ENCODE measurements at places on chromosomes 3 and 15.
A peak's percentile ranks its signal among the peaks of the same experiment; 100 is the strongest.

- DNase-seq = no peak
Observed at GRCh38 chr3:107142786-107143575, 234.3 kb upstream of the CCDC54 start.

DNA sequence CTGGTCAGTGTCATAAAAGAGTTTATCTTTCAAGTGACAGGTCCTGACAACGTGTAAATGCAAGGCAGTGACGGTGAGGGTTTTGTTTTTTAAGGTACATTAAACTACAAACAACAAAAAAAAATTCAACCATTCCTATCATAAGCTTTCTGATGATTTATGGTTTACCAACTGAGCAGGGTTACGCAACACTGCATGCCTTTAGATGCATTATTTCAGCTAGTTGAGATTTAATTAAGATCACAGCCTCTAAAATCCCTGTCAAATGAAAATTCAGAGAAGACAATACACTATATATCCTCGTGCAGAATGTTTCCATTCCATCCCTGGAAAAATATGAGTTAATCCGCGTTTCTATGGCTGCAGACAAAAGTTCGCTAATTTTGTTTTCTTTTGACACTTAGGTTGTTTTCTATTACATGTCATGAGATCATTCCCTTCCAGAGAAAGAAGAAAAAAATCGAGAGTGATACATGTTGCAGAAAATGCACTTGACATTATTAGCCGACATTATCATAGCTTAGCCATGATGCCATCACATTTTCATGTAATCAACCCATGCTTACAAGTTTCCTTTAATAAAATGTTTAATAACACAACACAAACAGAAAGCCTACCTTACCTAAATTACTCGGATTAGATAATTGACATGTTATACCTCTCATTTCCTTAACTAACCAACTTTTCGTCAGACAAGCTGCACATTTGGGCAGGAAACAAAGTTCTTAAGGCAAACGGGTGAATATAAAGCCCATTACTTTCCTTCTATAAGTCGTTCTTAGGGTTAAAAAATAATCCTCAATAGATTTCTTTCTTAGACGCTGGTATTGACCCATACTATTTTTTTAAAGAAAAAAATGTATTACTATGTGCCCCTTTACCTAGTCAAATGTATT is 521.2 kb downstream of the FOXP1 start:
- DNase-seq = peak; percentile 37

- no peak for DNase-seq
Observed at GRCh38 chr3:196232154-196232881, 16.0 kb downstream of the SLC51A start.

GRCh38 chr15:64895285-64896065 is 16.2 kb upstream of the ANKDD1A start:
- DNase-seq = no peak

DNA sequence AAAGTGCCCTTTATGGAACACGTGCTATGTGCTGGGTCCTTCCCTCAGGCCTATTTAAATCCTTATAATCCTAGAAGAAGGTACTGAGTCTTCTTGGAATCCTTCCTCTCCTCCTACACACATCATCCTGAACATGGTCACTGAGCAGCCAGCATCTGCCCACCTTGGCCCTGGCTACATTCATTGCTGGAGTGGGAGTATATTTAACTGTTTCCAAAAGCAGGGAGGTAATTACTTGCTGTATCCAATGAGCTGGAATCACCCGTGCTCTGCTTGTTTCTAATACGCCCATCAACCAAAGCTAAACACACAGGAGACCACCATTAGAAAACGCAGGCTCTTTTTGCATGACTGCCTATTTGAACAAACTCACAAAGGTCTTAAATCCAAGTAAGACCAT is 122.2 kb downstream of the RORA start:
- no peak for DNase-seq

DNA sequence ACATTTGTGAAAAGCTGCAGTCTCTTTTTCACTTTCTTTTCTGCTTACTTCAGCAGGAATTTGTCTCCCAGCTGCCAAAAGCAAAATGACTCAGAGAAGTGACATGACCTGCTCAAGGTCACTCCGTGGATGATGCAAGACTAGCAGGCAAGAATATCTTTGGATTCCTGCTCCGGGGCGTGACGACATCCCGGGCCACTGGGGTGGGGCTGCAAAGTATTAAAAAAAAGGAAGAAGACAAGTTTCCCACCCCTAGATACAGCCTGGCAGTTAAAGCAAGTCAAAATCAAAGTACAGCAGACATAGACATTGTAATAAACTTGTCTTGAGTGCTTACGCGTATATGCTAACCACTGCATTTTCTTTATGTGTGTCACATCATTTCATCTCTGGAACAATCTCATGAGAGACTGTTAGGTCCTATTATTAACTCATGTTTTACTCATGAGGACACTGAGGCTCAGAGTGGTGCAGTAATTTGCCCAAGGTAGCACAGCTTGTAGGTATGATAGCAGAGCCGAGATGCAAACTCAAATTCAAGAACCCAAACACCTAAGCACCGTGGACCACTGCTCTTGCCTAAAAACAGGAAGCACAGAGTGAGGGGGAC is 485.2 kb upstream of the PROK2 start:
- DNase-seq = peak; percentile 97

GRCh38 chr3:128806588-128806987 is 72.8 kb upstream of the ACAD9 start:
- DNase-seq = no peak

DNA sequence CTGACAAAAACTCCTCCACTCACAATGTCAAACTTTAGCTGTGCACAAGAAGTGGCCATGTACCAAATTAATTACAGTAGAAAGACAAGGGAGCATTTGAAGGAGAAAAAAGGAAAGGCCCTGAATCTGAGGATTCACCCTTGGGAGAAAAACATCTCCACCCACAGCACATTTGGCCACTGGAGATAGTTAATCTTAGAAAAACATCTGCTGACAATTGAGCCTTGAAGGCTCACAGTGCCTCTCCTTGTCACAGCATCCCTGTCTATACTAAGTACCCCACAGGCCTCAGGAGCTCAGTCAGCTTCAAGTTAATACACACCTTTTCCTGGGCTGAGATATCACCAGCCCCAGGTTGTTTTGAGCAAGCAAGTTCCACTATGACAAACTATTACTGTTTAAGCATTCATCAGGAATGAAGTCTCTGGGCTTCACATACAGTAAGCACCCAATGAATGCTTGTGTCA is 78.1 kb upstream of the SETMAR start:
- no peak for DNase-seq

- DNase-seq = no peak
Observed at GRCh38 chr3:197064771-197065170, 35.2 kb upstream of the MELTF start.

DNA sequence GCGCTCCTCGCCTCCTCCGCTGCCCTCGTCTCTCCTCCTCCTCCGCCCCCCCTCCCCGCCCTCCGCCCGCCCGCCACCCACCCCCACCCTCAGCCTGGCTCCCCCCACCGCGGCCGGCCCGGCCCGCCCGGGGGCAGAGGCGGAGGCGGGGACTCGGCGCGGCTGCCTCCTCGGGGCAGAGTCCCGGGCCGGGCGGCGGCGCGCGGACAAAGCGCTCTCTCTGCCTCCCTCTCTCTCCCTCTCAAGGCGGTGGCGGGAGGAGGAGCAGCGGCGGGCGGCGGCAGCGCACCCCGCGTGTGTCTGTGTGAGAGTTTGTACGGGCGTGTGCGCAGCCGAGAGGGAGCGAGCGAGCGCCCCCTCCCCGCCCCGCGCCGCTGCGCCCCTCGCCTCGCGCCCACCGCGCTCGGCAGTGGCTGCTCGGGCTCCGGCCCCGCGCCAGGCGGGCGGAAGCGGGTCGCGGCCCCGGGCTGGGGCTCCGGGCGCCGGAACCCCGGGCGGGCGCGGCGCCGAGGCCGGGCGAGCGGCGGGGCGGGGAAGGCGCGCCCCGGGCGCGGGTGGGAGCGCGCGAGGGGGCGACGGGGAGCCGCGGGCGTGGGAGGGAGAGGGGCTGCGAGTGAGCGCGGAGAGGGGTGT is at the start of gene IGF2BP2:
Gene IGF2BP2 (minus strand): TSS at position 37 of the 633 bp plus-strand sequence. CDS start 82 bp downstream, outside the sequence.
- peak; percentile 89 for DNase-seq

DNA sequence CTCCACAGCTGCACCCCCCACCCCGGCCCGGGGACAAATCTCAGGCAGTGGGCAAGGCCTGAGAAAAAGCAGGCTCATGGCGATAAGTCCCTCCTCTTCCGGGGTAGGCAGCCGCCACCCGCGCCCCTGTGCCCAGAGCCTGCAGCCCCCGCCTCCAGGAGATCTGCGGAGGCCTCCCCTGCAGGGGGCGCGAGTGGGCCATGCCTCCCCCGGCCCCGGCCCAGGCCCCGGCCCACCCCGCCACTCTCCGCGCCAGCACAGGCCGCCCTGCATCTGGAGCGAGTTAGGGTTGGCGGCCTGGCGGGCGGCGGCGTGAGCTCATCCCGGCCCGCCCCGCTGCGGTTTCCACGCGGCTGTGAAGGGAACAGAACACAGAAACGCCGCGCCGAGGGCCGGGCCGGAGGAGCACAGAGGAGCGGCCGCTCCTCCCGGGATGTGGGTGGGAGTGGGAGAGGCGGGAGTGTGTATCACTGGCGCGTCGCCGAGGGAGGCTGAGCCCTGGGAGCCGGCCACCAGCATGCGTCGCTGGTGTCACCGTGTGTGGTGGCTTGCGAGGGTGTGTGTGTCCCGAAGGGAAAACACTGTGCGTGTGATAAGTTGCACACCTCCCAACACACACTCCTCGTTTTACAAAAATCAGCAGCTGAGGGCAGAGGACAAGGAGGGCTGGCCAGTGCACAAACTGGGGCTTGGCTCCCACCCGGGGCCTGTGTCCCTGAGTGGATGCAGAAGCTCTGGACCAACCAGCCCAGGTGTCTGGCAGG is 17.2 kb downstream of the MYL3 start:
- peak; percentile 87 for DNase-seq

DNA sequence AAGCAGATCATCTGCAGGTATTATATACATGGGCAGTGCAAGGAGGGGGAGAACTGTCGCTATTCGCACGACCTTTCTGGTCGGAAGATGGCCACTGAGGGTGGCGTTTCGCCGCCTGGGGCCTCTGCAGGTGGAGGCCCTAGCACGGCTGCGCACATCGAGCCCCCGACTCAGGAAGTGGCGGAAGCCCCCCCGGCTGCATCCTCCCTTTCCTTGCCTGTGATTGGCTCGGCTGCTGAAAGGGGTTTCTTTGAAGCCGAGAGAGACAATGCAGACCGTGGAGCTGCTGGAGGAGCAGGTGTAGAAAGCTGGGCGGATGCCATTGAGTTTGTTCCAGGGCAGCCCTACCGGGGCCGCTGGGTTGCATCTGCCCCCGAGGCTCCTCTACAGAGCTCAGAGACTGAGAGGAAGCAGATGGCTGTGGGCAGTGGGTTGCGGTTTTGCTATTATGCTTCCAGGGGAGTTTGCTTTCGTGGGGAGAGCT is 639 bp downstream of the MKRN3 start:
- no peak for DNase-seq

DNA sequence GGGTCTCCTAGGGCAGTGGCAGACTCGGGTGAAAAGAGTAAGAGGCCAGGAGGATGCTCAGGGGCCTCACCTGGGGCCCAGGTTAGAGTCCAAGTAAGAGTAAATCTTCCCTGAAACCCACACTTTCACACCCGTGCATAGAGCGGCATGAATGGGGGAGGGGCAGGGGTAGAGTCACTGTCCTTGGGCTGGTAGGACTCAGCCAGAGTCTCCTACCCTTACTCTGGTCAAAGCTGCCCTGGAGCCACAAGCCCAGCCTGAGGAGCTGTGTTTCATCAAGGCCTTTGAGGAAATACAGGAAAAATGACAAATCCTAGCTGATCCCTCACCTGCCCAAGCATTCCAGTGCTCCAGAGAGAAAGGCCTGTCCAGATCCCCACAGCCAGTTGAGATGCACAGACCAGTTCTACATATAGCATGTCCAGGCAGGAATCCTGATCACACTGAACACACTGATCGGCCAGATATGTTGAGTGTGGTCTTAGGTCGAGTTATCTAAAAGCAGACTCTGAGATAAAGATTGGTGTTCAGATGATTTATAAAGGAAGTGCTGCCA is 16.7 kb upstream of the CTNNB1 start:
- no peak for DNase-seq

DNA sequence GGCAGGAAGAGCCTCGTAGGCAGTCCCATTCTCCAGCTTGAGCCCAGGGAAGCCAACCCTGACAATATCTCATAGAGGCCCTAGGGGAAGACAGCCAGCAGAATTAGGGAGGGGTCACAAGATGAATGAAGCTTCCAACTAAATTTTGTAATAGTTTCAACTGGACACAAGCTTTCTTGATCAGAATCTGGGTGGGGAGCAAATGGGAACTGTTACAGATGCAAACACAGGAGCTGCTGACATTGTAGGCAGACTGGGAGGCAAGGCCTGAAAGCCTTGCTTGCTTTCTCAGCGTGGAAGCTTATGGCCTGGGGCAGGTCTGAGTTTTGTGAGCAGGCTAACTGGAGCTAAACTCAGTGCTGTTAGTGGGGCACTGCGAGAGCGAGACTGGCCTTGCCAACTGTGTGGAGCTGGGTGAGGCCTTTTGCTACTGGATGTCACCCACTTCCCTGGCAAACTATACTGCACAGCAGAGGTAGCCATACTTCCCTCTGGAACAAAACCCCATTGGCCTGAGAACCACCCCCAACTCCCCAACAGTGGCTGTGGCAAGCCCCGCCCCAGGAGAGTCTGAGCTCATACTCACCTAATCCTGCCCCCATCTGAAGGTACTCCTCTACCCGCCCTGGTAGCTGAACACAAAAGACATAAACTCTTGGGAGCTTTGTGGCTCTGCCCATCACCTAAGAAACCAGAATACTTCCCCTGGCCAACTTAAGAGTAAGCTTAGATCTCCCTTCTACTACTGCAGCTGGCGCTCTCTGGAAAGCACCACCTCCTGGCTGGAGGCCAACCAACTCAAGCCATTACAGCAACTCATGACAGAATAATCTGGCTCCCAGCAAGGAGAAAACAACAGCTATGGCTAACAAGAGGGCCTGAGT is 42.9 kb downstream of the CFAP20DC start:
- DNase-seq = peak; percentile 53

DNA sequence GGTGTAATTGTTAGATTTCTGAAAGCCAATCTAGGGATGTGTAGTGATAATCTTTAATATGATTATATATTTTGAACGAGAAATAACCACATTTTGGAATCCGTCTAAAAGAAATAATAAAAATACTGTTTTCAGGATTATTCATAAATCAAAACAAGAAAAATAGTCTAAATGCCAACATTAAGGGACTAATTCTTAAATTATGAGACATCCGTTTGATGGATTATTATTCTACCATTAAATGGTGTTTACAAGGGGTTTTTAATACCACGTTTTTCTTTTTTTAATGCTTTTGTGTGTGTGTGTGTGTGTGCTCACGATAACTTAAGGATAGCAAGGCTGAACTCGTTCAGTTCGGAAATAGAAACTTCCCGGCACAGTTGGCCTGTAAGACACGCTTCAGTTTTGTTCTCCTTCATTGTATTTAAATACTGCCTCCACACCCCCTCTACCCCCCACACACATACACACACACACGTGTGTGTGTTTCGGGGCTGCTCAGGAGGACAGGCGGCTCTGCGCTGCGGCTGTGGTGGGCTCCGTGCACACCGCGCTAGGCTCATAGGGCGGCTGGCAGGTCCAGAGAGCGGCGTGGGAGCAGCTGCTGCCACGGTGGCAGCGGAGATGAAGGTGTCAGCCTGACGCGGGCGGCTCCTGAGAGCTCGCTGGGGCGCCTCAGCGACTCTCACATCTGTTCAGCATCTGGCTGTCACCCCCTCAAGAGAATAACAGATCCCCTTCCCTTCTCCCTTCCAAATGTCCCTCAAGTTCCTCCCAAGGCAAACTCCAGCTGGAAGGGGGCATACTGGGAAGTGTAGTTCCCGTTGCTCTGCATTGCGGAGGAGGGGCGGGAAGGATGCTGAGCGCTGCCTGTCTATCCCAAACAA is 23.0 kb upstream of the ANP32A start:
- peak; percentile 12 for DNase-seq

- DNase-seq = no peak
Observed at GRCh38 chr15:80159301-80159700, 6.5 kb downstream of the FAH start.

- peak; percentile 76 for DNase-seq
Observed at GRCh38 chr15:90035095-90035839, 34.1 kb downstream of the ZNF710 start.

Data from fibroblast of skin of right biceps (primary cell).